ENCODE measurements at places on chromosomes 5 and 9. TPM values are rescaled to one million over a fixed set of nuclear protein-coding genes. Genes with fewer than 3 reads are reported as not detected.

ISCA1 gene
- 47.1 TPM for total RNA-seq

- no peak for DNase-seq
Measured at GRCh38 chr5:146703899-146704298, 174.7 kb downstream of the PPP2R2B start.

GRCh38 chr9:134278286-134278685, 48.0 kb upstream of the RXRA start:
- DNase-seq: no peak

NKD2 gene
- total RNA-seq: 4.4 TPM
